ENCODE measurements at places on chromosomes 11 and 22. TPM values are rescaled to one million over a fixed set of nuclear protein-coding genes. Genes with fewer than 3 reads are reported as not detected.

The TMEM121B gene
- total RNA-seq = 0.08 TPM

The BDNF gene
- 1.2 TPM for total RNA-seq

The PACSIN3 gene
- 14.7 TPM for total RNA-seq

The PISD gene
- total RNA-seq = 24.4 TPM

The NEFH gene
- total RNA-seq = 0.08 TPM

The KCNJ5 gene
- 0.12 TPM for total RNA-seq

The TRIM44 gene
- total RNA-seq = 21.1 TPM

The RTN4RL2 gene
- 0.12 TPM for total RNA-seq

The MS4A3 gene
- total RNA-seq = not detected

The OR2AG1 gene
- total RNA-seq = not detected

The SLC7A4 gene
- 0.23 TPM for total RNA-seq

The ZBTB16 gene
- 0.12 TPM for total RNA-seq

The CCDC73 gene
- total RNA-seq = not detected

The TMEM86A gene
- 0.47 TPM for total RNA-seq

The MEI1 gene
- total RNA-seq = 0.12 TPM

The TTC36 gene
- not detected for total RNA-seq

The DDX6 gene
- 84.0 TPM for total RNA-seq

The PDGFB gene
- total RNA-seq = 13.7 TPM

The CDK2AP2 gene
- 2.8 TPM for total RNA-seq

The MAFF gene
- 17.0 TPM for total RNA-seq

The PATE2 gene
- 0.15 TPM for total RNA-seq

The GLYATL2 gene
- total RNA-seq = not detected

The TIRAP gene
- 1.7 TPM for total RNA-seq

The ELFN2 gene
- total RNA-seq = not detected

The CHCHD10 gene
- total RNA-seq = 3.4 TPM

The ELMOD1 gene
- total RNA-seq = 8.1 TPM

The DDT gene
- total RNA-seq = 162 TPM

The CABP7 gene
- total RNA-seq = not detected

The HPS4 gene
- 21.9 TPM for total RNA-seq

The DNAJB13 gene
- total RNA-seq = 0.15 TPM

The MYRF gene
- 1.6 TPM for total RNA-seq

The NLRP6 gene
- total RNA-seq = not detected

The OR2AT4 gene
- not detected for total RNA-seq

The ACR gene
- not detected for total RNA-seq

The MMP12 gene
- 9.1 TPM for total RNA-seq

The SNX32 gene
- 4.3 TPM for total RNA-seq

The TEX54 gene
- total RNA-seq = not detected
